ENCODE measurements at places on chromosomes 7 and 10.
A peak's percentile ranks its signal among the peaks of the same experiment; 100 is the strongest.

DNA sequence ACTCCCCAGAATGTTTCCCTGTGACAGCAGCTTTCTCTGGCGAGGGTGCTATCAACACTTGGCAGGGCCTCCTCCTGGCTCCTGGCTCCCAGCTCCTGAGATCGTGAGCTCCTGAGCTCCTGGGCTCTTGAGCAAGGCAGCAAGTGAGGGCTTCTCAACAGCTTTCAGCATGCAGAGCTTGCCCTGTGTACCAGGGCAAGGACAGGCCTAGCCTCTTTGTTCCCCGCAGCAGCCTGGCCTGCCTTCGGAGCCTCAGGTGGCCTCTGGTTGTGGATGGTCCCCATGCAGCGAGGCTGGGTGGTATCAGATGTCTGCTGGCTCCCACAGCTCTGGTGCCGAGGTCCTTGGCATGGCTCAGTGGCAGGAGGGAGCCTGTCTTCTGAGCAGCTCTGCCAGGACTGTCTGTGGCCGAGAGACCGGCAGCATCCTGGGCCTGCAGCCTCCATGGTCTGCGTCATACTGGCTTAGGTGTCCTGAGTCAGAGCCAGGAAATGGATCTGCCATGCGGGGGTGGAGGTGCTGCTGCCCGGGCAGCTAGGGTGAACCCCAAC is 44.2 kb downstream of the ZMIZ1 start:
- peak; percentile 50 for DNase-seq

DNA sequence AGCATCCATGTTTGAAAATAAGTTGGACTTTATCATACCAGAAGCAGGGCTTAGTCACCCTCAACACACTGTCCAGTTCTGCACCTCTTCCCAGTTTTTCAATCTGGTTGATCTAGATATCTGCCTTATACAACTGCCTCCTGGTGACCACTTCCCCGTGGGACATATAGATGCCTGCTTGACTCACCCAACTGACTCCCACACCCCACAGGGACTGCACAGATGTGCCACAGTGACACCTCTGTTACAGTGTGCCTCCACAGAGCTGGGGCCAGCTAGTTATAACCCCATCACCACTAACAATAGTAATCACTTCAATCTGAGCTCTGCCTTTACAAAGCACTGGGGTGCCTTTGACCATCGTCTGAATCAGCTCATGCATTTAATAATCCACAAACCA is 82.6 kb upstream of the AOAH start:
- DNase-seq = no peak

- peak; percentile 19 for DNase-seq
These were observed 741.8 kb downstream of the SUGCT start for GRCh38 chr7:40876601-40877000.

GRCh38 chr10:91759581-91759986 is 38.6 kb upstream of the TNKS2 start:
- DNase-seq = no peak

- DNase-seq = peak; percentile 42
These were observed 82.9 kb downstream of the PRTFDC1 start for GRCh38 chr10:24869354-24870015.

DNA sequence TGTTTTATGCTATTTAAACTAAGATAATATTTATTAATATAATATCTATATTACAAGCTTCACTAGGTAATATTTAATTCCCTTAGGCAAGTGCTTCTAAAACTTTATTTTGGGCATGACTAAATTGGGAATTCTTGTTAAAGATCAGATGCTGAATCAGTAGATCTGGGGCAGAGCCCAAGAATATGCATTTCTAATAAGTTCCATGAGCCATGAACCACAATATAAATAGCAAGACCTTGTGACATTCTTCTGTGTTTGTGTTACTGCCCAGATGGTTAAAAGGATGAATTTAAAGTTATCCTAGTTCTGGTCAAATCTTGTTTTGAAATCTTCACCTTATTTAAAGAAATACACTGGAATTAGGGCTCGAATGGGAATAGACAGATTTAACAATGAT is 258.4 kb upstream of the CACNA2D1 start:
- DNase-seq = no peak

DNA sequence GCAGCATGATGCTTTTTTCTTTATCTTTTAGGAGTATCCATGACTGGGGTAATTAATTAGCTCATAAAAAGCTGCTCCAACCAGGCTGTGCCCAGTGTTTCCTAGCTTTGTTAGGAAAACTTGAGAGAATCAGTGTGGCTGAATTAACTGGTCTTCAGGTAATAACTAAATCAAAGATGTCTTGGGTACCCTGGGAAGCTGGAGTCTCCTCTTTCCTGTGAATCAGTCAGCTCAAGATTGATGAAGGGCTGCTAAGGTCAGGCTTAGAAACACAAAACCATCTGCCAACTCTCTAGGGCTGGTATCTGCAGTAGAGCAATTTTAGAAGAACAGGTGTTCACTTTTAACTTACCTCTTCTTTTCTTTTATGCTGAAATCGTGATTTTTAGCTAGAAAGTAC is 21.4 kb upstream of the ATOH7 start:
- no peak for DNase-seq

DNA sequence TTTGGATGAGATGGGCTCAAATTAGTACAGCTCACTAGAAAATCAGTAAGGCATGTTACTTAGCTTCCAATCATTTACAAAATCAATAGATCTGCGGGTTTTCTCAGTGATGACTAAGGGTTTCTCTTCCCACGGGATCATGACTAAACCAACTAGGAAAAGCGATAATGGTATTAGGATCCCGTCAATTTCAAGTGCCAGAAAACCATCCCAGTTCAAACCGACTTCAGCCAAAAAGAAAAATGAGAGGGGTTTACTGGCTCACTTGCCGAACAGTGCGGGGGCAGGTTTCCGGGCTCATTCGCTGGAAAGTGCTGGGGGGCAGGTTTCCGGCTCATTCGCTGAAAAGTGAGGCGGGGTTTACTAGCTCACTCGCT is 62.1 kb upstream of the LYZL2 start:
- peak; percentile 93 for DNase-seq

- no peak for DNase-seq
These were observed 209.1 kb downstream of the PRPF18 start for GRCh38 chr10:13795653-13796555.

- DNase-seq = peak; percentile 21
These were observed 32.7 kb upstream of the VSIR start for GRCh38 chr10:71805776-71806703.

- DNase-seq = no peak
These were observed 286.4 kb downstream of the BAMBI start for GRCh38 chr10:28963539-28964221.

DNA sequence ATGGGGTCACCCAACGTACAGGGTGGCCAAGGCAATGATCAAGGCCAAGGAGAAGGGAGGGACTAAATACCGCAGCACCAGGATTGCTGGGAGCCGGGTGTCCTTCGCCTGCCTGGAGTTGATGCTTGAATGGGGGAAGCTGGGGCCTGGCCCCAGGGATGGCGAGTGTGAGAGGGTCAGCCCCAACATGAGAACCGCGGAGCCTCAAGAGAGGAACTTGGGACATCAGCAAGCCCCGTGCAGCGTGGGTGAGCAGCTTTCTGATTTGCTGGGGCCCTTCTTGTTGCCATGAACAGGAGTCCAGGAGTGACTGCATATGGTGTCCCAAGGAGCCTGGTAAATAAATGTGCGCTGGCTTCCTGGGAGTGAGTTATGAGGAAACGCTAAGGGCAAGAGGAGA is 72.8 kb upstream of the PITRM1 start:
- DNase-seq = no peak

- no peak for DNase-seq
These were observed 5.7 kb upstream of the FAM241B start for GRCh38 chr10:69624245-69624786.

- DNase-seq = no peak
These were observed 1.5 kb downstream of the ARHGAP21 start for GRCh38 chr10:24722131-24722675.

- no peak for DNase-seq
These were observed 125.8 kb downstream of the FAM107B start for GRCh38 chr10:14648946-14649345.

- DNase-seq = peak; percentile 92
These were observed at the start of gene PUS7 for GRCh38 chr7:105521717-105522463. TSS of gene PUS7 (minus strand) at chr7:105522271. CDS start at chr7:105508512, 13,759 bp downstream.

GRCh38 chr10:72483471-72483870 is 128.8 kb upstream of the DNAJB12 start:
- DNase-seq = peak; percentile 15

- no peak for DNase-seq
These were observed 18.5 kb upstream of the JAZF1 start for GRCh38 chr7:28199021-28199510.

DNA sequence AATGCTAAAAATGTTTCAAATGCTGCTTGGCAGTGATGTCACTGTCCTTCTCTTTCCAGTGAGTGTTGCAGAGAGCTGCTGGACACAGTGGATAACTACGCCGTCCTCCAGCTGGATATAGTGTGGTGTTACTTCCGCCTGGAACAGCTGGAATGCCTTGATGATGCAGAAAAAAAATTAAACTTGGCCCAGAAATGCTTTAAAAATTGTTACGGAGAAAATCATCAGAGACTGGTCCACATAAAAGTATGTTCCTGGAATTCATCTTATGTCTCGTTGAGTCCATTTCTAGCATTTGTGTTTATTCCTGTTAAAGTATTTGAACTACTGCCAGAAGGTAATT is 25.2 kb downstream of the NUB1 start:
- peak; percentile 84 for DNase-seq

DNA sequence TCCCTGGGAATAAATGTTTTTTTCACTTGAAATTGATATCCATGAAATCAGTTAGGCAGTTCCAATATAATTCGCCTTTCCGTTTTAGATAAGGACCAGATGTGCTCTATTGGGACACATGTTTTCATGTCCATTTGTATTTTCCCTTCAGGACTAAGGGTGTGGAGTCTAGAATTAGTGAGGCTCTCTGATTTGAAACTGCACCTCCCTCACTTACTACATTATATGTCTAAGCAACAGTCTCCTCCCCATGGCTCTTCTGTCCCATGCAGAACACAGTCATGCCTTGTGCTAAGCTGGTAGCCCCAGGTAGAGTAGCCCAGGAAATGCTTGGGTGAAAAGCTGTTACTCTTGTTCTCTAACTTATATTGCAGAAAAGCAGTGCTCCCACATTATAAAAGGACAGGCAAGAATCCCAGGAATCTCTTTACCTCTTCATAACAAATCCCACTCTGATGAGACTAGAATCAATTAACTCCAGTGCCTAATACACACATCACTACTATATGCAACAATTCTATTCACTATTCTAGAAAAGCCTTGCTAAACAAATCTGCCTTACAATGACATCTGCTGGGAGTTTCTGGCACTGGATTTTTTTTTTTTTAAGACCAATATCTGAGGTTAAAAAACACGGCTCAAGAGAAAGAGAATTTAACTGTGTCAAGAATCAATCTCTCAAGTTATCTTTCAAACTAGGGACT is 293.9 kb downstream of the SNX13 start:
- DNase-seq = peak; percentile 72

GRCh38 chr7:141709318-141709717 is 1.2 kb downstream of the WEE2 start:
- no peak for DNase-seq

GRCh38 chr10:6619660-6620059 is 39.6 kb upstream of the PRKCQ start:
- DNase-seq = no peak

GRCh38 chr7:12638851-12639456 is 48.5 kb upstream of the ARL4A start:
- DNase-seq = peak; percentile 47

DNA sequence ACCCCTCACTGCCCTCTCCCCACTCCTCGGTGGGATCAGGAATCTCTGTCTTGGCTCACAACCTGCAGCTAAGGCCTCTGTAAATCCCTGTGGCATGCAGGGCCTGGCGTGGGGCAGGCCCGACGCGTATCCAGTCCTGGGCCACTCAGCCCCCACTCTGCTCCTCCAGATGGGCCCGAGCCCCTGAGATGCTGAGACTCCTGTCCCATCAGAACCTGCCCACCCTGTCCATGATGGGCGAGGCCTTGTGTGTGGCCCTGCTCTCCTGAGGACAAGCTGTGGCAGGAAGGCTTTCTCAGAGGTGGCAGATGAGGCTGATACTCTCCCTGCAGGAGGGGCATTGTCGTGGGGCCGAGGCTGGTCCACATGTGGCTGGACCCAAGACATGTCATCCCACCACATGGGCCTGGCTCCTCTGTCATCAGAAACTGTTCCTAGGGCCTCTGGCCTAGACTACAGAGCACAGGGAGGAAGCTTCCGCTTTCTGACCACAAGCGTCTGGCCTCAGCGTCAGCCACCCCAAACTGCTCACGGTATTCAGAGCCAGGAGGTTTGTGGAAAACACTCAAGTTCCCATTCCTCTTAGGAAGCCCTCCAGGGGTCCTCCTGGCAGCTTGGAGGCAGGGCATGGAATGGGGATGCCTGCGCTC is 6.0 kb downstream of the ALOX5 start:
- DNase-seq = no peak

DNA sequence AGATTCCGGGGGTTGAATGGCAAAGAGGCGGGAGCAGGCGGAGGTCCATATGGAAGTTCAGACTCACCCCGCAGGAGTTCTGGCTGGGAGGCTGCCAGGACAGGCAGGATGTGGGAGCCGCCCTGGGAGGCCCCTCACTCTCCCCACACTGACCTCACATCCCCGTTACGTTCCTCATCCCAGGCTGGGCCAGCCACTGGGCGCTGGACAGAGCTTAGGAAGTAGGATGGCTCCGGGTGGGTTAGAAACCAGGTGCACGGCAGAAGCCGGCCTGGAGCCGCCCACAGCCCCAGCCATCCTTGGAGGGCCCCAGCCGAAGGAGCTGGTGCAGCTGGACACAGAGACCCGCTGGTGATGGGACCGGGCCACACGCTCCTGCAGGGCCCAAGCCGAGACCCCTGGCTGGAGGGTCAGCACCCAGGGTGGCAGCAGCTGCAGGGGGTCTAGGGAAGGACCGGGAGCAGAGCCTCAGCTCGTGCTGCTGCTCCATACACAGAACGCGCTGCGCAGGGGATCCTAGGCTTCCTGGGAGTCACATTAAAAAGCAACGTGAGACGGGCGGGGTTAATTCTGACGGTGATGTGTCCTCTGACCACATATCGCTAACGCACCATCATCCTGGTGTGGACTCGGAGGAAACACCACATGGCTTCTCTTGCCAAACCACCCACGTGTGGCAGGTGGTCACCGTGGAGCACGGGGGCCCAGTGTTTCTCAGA is 98.6 kb upstream of the DIP2C start:
- DNase-seq = peak; percentile 78

DNA sequence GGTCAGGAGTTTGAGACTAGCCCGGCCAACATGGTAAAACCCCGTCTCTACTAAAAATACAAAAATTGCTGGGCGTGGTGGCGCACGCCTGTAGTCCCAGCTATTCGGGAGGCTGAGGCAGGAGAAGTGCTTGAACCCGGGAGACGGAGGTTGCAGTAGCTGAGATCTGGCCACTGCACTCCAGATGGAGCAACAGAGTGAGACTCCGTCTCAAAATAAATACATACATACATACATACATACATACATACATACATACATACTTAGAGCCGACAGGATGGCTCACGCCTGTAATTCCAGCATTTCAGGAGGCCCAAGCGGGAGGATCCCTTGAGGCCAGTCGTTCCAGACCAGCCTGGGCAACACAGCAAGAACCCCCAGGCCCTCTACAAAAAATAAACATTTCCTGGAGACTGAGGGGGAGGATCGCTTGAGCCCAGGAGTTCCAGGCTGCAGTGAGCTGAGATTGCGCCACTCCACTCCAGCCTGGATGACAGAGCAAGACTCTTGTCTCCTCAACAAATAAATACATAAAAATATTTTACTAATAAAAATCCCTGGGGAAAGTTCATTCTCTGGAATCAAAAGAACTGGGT is 90.9 kb upstream of the TNRC18 start:
- peak; percentile 49 for DNase-seq

- DNase-seq = no peak
These were observed 175.7 kb downstream of the SEMA3D start for GRCh38 chr7:85011127-85011526.
